ENCODE measurements at places on chromosomes 6 and 20.

DNA sequence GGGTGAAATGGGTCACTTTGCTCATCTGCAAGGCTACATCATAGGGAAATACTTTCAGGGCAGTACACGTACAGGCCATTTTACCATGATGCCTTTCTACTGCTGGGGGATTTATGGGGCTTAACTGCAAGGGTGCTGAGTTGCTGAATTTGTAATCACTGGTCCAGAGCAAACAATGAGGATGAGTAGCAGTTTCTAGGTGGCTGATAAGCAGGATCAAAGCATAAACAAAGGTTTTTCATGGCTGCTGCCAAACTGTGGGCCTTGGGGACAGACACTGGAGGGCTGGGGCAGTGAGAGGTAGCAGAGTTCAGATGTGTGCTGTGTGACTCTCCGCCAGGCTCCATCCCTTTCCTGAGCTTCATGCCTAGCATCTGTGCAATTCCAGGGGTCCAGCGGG is 68.3 kb downstream of the CNBD2 start:
- no peak for DNase-seq

- DNase-seq, result no peak
Measured at GRCh38 chr6:142985281-142985680, 40.3 kb upstream of the HIVEP2 start.

GRCh38 chr6:31822036-31822821 is 5.3 kb upstream of the HSPA1B start:
- DNase-seq, result peak; percentile 78

DNA sequence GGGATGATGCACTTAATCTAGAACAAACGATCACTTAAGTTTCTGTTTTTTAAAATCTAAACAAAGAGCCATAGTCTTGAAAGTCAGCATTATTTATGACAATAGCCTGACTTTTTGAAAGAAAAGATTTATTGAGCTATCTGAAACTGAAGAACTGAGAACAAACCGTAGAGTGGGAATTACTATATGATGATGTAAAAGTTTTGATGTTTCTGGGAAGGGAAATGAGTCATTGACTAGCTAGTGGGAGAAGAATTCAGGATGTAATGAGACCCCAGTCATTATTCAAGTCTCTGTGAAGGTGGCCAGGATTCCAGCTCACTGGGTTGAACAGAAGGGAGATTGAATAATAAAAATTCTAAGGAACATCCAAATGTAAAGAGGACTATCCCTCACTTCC is 83.4 kb upstream of the FABP7 start:
- DNase-seq, result no peak

- DNase-seq, result no peak
Measured at GRCh38 chr20:63215101-63216040, 560 bp downstream of the YTHDF1 start.

DNA sequence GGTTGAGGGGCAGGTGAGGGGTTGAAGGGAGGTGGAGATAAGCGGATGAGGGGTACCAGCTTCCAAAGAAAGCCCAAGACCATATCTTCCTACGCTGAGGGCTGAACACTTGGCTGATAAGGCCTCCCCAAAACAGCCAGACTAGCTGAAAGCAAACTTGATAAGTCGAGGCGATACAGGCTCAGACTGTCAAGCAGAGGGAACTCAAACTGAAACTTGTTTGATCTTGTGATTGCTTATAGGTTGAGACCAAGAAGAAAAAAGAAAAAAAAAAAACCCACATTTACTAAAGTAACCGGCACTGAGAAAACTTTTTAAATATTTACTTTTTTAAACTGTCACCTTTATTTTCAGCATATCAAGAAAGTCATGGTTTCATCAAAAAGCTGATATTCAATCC is 73.6 kb downstream of the TRERF1 start:
- peak; percentile 41 for DNase-seq

DNA sequence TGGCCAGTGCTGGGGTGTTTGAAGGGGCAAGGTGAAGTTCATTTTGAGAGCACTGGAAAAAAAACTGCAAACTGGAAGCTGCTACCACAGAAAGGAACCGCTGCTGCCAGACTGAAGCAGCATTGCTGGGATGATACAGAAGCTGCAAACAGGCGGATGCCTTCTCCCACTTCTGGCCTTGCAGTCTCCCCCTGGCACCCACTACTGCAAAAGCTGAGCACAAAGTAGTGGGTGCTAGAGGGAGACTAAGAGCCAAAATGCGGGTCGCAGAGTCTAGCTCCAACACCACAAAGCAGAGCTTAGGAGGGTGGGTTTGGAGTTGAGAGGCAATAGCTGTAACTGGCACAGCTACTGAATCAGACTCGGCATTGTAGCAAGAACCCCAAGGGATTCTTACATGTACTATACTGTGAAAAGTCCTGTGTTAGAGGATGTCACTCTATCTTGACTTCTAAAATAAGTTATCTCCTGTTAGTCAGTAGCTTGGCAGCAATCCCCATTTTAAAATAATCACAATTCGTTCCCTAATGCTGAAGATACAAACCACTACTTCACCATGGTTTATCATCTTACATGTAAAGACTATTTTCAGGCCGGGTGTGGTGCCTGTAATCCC is 44.0 kb upstream of the COL21A1 start:
- no peak for DNase-seq

DNA sequence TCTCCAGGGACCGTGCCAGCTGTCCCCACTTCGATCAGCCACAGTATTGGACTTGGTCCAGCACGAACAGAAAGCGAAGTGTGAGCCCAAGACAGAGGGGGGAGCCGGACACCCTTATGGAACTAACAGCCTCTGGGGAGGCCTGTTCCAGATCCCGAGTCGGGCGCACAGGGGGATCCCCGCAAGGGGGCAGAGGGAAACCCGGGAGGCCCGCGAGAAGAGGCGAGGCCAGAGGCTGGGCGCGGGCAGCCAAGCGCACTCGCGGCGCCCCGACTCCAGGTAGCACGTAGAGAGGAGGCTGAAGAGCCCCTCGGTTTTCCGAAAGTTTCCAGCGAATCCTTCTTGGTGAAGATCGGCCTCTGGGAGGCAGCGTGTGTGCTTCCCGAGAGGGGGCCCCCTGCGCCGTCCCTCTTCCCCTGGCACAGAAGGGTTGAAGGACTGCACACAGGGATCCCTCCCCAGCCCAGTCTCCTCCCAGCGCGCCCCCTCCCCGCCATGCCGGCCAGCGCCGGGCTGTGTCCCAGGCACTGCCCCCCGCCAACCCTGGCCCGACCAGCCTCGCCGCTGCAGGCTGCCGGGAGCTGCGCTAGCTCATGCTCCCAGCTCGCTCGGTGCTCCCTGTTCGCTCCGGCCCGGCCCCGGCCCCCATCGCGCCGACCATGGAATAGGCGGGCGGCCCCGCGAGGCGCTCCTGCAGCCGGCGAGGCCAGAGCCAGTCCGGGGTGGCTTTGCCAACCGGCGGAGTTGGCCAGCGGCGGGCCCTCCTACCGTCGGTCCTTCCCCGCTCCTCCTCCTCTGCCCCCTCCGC is 577 bp upstream of the SLC24A3 start:
- DNase-seq, result no peak

DNA sequence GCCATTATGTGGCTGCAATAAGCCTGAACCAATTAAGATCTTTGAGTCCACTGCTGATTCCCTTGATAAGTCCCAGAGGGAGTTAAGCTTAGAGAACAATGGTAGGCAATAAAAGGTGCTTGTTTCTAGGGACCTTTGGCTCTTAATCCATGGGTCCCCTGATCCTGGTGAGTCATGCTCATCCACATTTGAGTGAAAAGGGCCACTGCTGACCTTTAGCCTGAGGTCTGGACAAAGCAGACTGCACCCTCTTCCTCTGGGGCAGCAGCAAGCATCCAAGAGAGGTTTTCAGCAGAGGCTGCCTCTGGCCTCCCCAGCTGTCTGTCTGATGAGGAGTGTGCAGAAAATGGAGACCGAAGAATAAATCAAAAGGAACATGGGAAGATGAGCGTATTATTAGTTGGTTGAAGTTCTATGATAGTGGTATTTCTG is 16.1 kb upstream of the SCGN start:
- DNase-seq, result no peak

- no peak for DNase-seq
Measured at GRCh38 chr6:2232445-2232844, 13.0 kb downstream of the GMDS start.

GRCh38 chr6:34447910-34448309 is 18.0 kb upstream of the PACSIN1 start:
- peak; percentile 6 for DNase-seq

DNA sequence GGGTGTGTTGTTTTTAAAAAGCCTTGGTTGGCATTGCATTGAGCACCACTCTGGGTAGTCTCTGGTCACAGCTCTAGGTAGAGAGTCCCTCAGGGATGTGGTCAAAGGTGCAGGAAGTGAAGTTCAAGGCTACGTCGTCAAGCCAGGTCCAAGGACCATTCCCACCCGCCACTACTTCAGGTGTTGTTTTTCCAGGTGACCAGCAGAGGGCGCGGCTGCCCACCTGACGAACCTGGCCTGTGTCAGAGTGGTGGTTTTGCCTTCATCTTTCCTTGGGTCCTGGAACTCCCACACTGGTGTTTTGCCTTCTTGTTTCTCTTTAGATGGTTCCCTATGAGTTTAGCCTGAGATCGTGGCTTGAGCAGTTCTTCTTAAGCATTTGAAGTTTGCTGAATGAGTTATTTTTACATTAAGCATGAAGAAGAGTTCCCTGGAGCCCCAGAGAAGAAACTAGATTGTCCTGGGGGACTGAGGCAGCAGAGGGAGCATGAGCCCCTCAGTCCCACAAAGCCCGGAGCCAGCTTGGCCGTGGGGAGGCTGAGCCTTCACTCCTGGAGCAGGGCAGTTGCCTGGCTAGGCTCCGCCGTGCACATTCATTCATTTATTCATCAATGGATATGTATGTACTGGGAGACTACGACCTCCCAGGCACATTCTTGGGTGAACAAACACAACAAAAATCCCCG is 5.6 kb upstream of the PHACTR3 start:
- no peak for DNase-seq

GRCh38 chr6:130981409-130981808 is 81.6 kb downstream of the EPB41L2 start:
- no peak for DNase-seq

DNA sequence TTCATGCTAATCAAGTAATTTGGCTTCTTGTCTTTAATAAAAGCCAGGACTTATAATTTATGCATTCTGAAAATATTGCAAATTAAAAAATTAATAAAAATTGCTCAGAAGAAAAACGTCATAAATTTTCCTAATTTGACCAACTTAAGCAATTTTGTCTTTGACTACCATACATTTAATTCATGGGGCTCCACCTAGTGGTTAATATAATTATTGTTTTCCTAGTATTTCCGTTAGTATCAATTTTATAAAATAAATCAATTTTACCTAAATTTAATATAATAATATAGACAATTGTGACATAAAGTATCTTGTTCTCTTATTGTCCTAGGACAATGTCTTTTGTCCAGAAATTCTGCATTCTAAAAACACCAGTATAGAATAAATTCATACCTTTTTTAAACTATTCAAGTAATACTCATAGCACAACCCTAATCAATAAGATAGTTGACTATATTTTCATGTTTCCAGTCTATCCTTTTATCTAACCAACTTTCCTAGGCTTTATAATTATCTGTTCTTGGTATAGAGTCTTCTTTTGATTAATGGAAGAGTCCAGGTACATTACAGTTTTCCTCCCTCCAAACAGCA is 319.9 kb downstream of the TRDN start:
- DNase-seq, result no peak

- no peak for DNase-seq
Measured at GRCh38 chr20:53926428-53927028, 143.9 kb downstream of the BCAS1 start.

- no peak for DNase-seq
Measured at GRCh38 chr6:158769234-158769770, 49.9 kb downstream of the EZR start.

DNA sequence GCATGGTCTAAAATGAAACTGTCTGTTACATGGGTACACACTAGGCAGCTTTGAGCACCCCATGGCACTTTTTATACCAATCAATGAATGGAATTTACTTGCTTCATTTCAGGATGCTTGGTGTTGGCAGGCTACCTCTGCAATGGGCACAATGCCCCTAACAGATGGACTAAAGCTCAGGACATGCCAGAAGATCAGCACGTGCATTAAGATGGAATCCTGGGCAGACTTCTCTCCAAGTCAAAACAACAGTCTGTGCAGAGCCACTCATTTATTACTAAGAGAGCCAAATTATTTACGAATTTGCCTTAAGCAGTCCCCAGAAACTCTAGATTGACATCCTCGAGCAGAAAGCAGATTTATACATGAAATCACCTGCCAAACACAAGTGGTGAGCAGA is 55.8 kb upstream of the SCML4 start:
- DNase-seq, result no peak

GRCh38 chr6:98924647-98925046 is 23.1 kb downstream of the FBXL4 start:
- DNase-seq, result no peak

DNA sequence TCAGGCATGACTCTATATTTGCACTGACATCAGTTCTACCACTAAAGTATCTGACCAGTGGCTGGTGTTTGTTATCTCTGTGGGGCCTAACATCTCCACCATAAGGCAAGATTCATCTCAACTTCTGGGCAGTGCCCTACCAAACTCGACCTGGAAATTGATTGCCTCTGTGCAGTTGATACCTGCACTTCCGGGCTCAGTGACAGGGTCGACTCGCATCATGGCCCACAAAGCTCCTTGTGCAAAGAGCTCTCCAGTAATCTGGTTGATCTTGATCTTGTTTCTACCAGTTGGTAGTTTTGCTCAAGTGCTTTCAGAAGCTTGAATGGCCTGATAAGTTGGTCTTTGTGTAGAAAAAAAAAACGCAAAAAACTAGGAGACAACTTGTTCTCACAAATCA is 501.1 kb upstream of the JAG1 start:
- DNase-seq, result no peak

GRCh38 chr6:70163795-70164194 is 139.1 kb downstream of the COL9A1 start:
- DNase-seq, result no peak

- no peak for DNase-seq
Measured at GRCh38 chr20:57417830-57418780, 26.9 kb downstream of the RBM38 start.

DNA sequence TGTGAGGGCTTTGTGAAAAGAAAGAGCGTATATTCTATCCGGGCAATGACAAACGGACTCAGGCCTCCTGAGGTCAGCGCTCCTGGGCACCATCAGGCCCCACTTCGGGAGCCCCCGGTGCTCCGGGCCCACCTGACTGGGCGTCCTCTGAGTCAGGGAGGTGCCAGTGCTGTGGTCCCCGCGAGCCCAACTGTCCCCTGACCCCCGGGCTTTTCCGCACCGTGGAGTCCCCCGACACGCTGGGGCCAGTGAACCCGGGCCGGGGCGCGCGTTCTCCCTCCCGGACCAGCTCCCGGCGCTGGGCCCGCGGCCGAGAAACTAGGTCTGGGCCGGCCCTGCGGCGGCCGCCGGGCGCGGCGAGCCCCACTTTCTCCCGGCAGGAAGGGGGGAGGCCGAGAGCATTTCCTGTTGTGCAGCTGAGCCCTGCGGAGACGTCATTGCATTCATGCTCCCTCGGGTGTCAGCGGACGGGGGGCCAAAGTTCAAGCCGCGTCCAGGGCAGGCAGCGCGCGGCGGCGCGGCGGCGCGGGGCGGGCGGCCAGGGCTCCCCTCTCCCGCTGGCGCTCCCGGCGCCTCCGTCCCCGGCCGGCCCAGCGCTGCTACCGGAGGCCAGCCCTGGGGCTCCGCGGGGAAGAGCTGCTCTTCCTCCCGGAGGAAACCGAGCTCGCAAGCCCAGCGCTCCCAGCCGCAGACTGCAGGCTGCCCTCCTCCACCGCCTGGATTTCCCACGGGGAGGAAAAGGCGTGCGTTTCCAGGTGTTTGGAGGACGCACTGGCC is 18.3 kb downstream of the HIVEP2 start:
- peak; percentile 87 for DNase-seq

GRCh38 chr20:11267131-11267761 is 593.4 kb upstream of the JAG1 start:
- DNase-seq, result no peak

All from CD4-positive, alpha-beta T cell treated with Interferon alpha-2 for 1 hour (primary cell).